ENCODE measurements at places on chromosomes 12 and 14.
A peak's percentile ranks its signal among the peaks of the same experiment; 100 is the strongest.

- DNase-seq, result peak; percentile 16
- H3K36me3 ChIP-seq, result no peaks in the 10 kb centered on the region
- H3K27me3 ChIP-seq, result no peaks in the 10 kb centered on the region
- no peak overlapping the region for H3K27ac ChIP-seq
These were observed 170.8 kb upstream of the DYRK2 start for GRCh38 chr12:67477681-67478265.

DNA sequence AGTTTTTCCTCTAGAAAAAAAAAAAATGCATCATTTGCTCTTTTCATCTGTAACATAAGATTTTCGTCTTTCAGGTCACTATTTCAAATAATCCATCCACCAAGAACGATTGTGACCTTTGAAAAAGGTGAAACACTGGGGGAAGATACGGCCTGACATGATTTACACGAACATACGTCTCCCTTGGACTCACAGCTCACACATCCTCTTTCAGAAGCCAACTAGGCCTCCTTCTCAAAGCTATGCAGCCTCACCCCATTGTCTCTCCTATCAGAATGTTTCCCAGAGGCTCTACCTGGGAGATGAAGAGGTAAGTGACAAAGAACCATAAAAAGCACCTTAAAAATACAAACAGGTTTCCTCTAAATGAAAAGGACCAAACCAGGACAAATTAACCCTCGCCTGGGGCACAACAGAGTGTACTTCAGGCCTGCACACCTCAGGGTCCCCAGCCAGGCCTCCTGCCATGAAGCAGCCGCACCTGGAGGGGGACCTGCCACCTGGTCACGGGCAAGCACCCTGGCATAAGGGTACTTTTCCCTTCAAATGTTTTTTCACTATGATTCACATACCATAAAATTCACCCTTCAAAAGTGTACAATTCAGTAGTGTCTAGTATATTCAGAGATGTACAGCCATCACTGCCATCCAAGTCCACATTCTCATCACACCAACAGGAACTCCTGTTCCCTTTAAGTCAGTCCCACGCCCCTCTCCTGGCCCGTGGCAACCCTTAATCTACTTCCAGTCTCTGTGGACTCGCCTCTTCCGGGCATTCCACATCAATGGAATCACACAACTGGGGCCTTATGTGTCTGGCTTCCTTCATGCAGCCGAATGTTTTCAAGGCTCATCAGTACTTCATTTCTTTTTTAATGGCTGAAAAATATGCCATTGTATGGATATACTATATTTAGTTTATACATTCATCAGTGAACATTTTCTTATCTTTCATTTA is 5.4 kb downstream of the SLC15A4 start:
- H3K27ac ChIP-seq, result no peak overlapping the region
- DNase-seq, result peak; percentile 64
- H3K4me3 ChIP-seq, result no peak overlapping the region

GRCh38 chr12:57483466-57483865 is 3.8 kb upstream of the ARHGAP9 start:
- DNase-seq, result peak; percentile 89
- no peak overlapping the region for H3K4me3 ChIP-seq
- no peak overlapping the region for H3K27ac ChIP-seq
- no peaks in the 10 kb centered on the region for H3K36me3 ChIP-seq

GRCh38 chr14:95686935-95687334 is 709 bp downstream of the TCL1B start:
- no peak overlapping the region for H3K27ac ChIP-seq
- H3K27me3 ChIP-seq, result no peaks in the 10 kb centered on the region
- H3K36me3 ChIP-seq, result no peaks in the 10 kb centered on the region
- DNase-seq, result peak; percentile 57

DNA sequence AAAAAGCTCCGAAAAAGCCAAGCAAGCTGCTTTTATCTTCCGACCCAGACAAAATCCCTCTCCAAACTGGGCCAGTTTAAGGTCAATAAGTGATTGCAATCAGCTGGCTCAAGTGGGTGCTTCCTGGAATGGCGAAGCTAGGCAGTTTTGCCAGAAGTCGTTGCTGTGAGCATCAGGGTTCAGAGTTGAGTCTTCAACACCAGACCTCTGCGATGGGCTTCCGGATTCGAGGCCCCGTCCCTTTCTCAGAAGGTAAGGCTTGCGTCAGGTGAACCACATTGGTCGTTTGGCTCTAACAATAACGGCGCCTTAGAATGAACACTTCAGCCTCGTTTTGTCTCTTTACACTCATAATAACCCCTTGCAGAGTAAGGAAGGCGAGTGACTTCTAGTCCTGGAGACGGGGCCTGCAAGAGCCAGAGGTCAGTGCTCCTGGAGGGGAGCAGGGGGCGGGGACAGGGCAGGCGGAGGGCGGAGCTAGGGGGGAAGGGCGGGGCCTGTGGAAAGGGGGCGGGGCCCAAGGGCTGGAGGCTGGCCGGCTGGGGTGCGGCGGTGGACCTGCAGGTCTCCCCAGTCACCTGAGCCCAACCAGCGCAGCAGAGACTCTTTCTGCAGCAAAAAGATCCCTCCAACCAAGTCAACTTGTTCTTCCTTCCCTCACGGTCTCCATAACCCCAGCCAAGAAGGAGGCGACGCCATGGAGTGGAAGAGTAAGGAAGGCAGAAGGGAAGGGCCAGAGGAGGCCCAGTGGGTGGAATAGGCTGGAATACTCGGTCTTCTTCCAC is 34.0 kb upstream of the NFYB start:
- no peak overlapping the region for H3K27ac ChIP-seq
- H3K36me3 ChIP-seq, result no peaks in the 10 kb centered on the region
- H3K4me1 ChIP-seq, result no peaks in the 10 kb centered on the region
- no peaks in the 10 kb centered on the region for H3K27me3 ChIP-seq
- H3K4me3 ChIP-seq, result no peak overlapping the region

GRCh38 chr12:105759149-105759548 is 379.6 kb downstream of the NUAK1 start:
- no peaks in the 10 kb centered on the region for H3K36me3 ChIP-seq
- DNase-seq, result no peak
- H3K27ac ChIP-seq, result no peak overlapping the region
- no peaks in the 10 kb centered on the region for H3K27me3 ChIP-seq
- H3K4me1 ChIP-seq, result no peaks in the 10 kb centered on the region

- no peaks in the 10 kb centered on the region for H3K4me1 ChIP-seq
- H3K27me3 ChIP-seq, result no peaks in the 10 kb centered on the region
- peak; percentile 30 for DNase-seq
- no peaks in the 10 kb centered on the region for H3K36me3 ChIP-seq
- H3K4me3 ChIP-seq, result no peak overlapping the region
These were observed 75.8 kb downstream of the RIN3 start for GRCh38 chr14:92589213-92589852.

DNA sequence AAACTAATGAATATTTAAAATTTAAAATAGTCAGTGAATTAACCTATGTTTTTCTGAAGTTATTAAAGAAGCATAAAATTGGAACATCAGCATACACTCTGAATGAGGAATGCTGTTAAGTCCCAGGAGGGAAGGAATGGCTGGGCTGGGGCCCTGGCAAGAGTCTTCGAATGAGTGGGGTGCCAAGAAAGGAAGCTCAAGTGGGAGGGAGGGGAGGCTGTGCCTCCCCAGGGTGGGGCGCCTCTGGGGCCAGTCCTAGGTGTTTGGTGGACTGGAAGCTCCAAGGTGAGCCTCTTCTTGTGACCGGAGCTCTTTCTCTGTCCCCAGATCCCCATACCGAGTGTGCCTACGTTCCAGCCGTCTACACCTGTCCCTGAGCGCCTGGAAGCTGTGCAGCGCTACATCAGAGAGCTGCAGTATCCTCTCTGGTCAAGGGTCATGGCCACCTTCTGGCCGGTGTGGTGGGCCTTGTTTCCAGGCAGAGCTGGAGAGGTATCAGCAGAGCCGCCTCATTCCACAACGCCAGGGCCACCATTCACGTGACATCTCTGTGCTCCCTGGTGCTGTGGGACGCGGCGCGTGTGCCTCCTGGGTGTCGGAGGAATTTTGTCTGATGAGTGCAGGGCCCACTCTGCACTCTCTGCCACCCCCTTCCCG is 8.5 kb downstream of the VASH1 start:
- no peak overlapping the region for H3K27ac ChIP-seq
- no peak overlapping the region for H3K4me3 ChIP-seq
- DNase-seq, result no peak
- no peaks in the 10 kb centered on the region for H3K36me3 ChIP-seq
- no peaks in the 10 kb centered on the region for H3K27me3 ChIP-seq

- no peak for DNase-seq
- H3K4me3 ChIP-seq, result no peak overlapping the region
- no peaks in the 10 kb centered on the region for H3K27me3 ChIP-seq
- no peak overlapping the region for H3K27ac ChIP-seq
- H3K36me3 ChIP-seq, result no peaks in the 10 kb centered on the region
These were observed 239.2 kb upstream of the CPNE8 start for GRCh38 chr12:39144613-39145061.

GRCh38 chr12:90836689-90837088 is 118.3 kb downstream of the CCER1 start:
- DNase-seq, result no peak
- no peaks in the 10 kb centered on the region for H3K27me3 ChIP-seq
- H3K4me3 ChIP-seq, result no peak overlapping the region
- H3K27ac ChIP-seq, result no peak overlapping the region
- H3K4me1 ChIP-seq, result no peaks in the 10 kb centered on the region
- no peaks in the 10 kb centered on the region for H3K36me3 ChIP-seq

- H3K27me3 ChIP-seq, result no peaks in the 10 kb centered on the region
- H3K27ac ChIP-seq, result peak overlapping the region; percentile 17
- H3K4me3 ChIP-seq, result no peak overlapping the region
- no peaks in the 10 kb centered on the region for H3K36me3 ChIP-seq
- DNase-seq, result peak; percentile 21
These were observed 17.8 kb downstream of the UTP20 start for GRCh38 chr12:101297661-101298060.

DNA sequence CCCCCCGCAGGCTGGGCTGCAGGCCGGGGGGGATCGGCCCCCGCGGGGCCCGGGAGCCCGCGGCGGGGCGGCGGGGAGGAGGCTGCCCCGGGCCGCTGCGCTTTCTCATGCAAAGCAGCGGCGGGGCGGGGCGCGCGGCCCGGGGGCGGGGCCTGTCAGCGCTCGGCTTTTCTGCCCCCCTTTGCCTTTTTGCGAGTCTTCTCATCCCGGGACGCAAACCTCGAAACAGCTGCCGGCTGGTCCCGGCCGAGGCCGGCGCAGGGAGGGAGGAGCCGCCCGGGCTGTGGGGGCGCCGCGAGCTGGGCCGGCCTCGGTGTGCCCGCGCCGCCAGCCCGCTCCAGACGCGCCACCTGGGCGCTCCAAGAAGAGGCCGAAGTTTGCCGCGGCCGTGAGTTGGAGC is at the start of gene FZD10:
Gene FZD10, plus strand, starts transcription at position 198 of the 400 bp plus-strand sequence. CDS start 479 bp downstream, outside the sequence.
- peak within 1 kb of the TSS; percentile 28 for H3K4me3 ChIP-seq
- H3K27ac ChIP-seq, result no peak within 1 kb of the TSS
- DNase-seq, result peak; percentile 72

DNA sequence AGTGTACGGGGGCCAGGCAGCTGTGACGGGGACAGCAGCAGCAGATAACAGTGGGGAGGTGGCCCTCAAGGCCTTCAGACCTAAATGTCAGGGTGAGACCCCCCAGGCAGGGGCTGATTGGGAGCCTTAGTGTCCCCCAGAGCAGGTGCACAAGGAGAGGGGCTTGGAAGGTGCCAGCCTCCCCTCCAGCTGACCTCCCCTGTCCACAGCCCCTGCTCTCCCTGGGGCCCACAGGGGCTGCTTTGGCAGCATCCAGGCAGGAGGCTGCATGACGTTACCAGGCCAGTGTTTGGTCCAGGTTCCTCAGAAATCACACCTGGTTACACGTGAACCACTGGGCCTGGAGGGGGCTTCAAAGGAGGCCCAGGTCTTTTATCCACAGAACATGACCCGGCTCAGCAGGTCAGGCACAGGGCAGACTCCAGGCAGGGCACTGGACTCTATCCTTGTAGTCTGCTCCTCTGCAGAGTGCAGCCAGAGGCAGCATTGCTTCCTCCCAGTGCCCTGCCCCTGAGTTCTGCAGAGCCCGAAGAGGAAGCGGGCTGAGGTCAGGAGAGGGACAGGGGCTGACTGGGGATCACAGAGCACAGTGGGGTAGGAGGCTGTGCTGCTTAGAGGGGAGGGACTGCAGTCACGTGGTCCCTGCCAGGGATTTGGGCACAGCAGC is 2.6 kb upstream of the TRMT61A start:
- H3K4me1 ChIP-seq, result peaks cover 5% of the 10 kb centered on the region
- no peak for DNase-seq

GRCh38 chr14:69428289-69428998 is 30.0 kb downstream of the SLC39A9 start:
- no peak overlapping the region for H3K4me3 ChIP-seq
- no peak overlapping the region for H3K27ac ChIP-seq
- peaks cover 1% of the 10 kb centered on the region for H3K36me3 ChIP-seq
- no peaks in the 10 kb centered on the region for H3K4me1 ChIP-seq

- no peak overlapping the region for H3K4me3 ChIP-seq
- no peak for DNase-seq
- H3K27me3 ChIP-seq, result no peaks in the 10 kb centered on the region
These were observed 13.0 kb upstream of the LBHD2 start for GRCh38 chr14:103070971-103071542.

GRCh38 chr14:33710273-33710672 is 240.6 kb downstream of the EGLN3 start:
- H3K4me1 ChIP-seq, result no peaks in the 10 kb centered on the region
- H3K4me3 ChIP-seq, result no peak overlapping the region
- DNase-seq, result peak; percentile 38
- H3K36me3 ChIP-seq, result no peaks in the 10 kb centered on the region
- H3K27ac ChIP-seq, result no peak overlapping the region
